ENCODE measurements at places on chromosomes 11 and 22. TPM values are rescaled to one million over a fixed set of nuclear protein-coding genes. Genes with fewer than 3 reads are reported as not detected.
A peak's percentile ranks its signal among the peaks of the same experiment; 100 is the strongest.

Gene GRIA4
- 28.8 TPM for total RNA-seq

DNA sequence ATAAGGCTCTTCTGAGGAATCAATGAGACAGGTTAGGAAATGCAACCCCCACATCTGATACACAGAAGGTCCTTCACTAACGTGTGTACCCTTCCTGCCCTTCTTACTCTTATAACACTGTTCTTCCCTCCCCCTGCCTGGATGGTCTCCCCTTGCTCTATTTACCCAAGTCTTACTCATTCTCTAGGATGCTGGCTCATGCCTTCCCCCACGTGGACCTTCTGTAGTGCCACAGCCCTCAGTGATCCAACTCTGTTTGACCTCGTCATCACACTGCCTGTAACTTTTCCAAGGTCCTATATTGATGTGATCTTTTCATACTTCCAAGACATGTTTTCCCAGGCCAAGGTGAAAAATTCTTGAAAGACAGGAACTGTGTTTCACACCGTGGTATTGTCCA, 79.8 kb downstream of the C11orf58 start:
- no peak for DNase-seq

Gene GLB1L3
- not detected for total RNA-seq

- DNase-seq = peak; percentile 88
Observed at GRCh38 chr11:14336507-14337503, 22.2 kb downstream of the RRAS2 start.

Gene GLYAT
- not detected for total RNA-seq

DNA sequence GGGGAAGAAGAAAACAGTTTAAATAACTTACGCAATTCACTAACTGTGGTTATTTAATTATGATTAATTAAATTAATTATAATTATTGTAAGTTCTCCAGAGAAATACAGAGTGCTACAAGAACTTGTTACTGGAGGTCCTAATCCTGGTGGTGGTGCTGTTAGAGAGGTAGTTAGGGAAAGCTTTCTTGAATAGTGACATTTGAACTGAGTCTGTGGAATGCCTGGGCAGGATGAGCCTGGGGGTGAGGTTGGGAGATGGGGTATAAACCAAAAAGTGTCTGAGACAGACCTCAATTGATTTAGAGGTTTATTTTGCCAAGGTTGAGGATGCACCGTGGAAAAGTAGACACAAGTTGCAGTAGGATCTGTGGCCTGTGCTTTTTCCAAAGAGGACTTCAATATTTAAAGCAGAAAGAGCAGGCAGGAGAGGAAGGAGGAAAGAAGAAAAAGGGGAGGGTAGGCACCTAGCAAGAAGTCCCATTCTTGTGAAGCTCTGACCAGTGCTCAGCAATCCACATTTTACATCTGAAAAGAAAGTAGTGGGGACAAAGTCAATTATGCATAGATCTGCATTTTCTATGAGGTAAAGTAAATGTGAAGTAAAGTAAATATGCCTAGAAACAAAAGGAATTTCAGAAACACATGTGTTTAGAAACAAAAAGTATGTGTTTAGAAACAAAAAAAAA, 4.4 kb upstream of the ZNF202 start:
- no peak for DNase-seq

- DNase-seq = no peak
Observed at GRCh38 chr11:3123305-3123704, 41.8 kb downstream of the OSBPL5 start.

Data from Caki2 (cell line).